ENCODE measurements at places on chromosomes 6 and 20.

DNA sequence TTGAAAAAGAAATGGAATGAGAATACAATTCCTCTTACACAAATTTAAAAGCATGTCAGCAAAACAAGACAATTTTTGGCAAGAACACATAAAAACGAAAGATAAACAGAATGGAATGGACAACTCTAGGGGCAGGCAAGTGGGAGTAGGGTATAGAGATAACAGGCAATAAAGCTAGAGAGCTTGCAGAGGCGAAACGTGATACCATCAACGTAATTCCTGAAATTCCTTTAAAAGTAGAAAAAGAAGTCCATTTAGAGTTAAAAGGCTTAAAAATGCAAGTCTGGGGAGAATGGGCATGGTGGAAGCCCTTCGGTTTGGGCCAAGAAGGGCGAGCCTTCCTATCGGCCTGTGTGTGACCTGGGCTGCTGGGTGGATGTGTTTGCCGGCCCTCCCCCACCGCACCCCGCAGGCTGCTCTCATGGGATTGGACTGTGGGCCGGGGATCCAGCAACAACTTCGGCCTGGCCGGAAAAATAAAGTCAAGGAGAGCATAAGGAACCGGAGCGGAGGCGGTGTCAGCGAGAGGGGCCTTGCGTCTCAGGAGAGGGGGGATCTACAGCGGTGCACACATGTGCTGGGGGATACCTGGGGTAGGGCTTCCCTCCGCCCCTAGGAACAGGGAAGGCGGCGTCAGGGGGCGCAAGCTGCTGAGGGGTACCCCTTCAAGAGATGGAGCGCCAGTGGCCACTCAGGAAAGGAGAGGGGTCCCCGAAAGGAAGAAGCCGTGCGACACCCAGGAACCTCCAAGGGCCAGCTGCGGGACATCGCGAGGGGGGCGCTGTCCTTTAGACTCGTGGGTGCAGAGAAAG is 4.1 kb downstream of the TMEM239 start:
- DNase-seq: no peak

GRCh38 chr6:88869263-88870020 is 94.0 kb downstream of the RNGTT start:
- DNase-seq: no peak

- DNase-seq: no peak
These were observed 107.5 kb downstream of the TMEM170B start for GRCh38 chr6:11645016-11645415.

- DNase-seq: no peak
These were observed 172.5 kb downstream of the FOXA2 start for GRCh38 chr20:22411627-22412450.

DNA sequence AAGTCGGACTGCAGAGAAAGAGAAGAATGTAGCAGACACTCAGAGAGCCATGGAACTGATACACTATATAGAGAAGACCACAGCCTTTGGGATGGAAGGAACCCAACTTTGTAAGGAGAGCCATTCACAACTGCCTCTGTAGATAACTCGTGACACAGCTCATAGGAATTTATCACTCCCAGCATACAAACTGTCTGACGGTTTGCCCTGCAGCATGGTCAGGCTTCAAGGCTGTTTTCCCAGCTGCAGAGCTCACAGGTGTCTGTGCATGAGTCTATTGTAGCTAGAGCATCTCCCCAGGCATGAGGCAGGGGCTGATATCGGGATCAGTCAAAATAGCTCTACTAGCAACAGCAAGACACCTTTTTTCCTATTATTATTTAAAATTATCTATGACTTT is 130.5 kb upstream of the DTNBP1 start:
- DNase-seq: no peak

All from activated CD8-positive, alpha-beta memory T cell treated with anti-CD3 and anti-CD28 coated beads for 1 hour (primary cell).